ENCODE measurements at places on chromosomes 5 and 9.

DNA sequence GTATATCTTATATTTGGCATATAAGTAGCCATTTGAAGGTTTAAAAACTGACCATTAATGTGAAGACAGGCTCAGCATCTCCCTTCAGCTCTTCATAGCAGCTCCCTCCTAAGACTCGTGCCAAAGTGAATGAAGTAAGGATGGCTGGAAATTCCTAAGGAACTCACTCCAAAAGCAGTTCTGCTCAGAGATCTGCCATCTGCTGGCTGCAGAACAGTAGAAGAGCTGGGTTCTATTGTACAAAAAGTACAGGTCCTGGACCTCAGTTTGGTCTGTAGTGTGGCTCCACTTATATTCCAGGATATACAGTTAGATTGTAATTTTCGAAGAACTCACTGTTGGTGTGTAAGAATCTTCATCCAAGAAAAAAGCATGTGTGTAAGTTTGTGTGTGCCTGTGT, 104.9 kb upstream of the RUSC2 start:
- no peak for ATAC-seq

DNA sequence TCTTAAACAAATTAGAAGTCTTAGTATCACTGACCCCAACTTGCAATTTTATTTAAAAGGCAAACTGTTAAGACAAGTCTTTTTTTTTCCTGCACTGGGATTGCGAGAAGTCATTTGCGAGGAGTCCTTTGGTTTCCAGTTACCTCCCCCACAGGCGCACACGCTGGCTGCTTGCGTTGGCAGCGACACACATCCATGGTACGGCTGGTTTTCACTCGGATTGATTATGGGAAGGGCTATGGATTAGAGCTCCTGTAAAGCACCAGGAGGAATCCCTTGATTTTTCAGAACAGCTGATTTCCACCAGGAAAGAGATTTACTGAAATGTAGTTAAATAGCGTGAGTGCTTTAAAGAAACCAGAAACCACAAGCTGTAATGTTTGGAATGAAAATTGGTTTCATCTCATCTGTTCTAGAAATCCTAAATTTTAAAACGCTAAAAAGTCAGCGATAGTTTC, 737 bp downstream of the SLC1A3 start:
- no peak for ATAC-seq

DNA sequence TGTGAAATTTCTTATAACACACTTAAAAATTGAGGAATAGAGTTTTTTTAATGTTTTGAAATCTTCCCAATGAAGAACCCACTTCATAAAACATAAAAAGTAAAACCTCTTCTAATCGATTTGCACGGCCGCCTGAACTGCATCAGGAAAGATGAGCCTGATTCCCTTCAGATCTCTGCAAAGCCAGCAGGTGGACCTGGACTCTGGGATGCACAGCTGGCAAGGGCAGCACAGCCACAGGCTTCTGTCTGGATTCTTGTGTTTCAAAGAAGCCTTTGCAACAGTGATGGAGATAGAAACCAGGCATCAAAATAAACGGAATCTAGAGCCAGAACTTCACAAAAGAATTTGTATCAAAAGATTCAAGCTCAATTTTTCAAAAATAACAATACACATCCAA, 36.0 kb upstream of the SPATA31C2 start:
- ATAC-seq, result no peak

DNA sequence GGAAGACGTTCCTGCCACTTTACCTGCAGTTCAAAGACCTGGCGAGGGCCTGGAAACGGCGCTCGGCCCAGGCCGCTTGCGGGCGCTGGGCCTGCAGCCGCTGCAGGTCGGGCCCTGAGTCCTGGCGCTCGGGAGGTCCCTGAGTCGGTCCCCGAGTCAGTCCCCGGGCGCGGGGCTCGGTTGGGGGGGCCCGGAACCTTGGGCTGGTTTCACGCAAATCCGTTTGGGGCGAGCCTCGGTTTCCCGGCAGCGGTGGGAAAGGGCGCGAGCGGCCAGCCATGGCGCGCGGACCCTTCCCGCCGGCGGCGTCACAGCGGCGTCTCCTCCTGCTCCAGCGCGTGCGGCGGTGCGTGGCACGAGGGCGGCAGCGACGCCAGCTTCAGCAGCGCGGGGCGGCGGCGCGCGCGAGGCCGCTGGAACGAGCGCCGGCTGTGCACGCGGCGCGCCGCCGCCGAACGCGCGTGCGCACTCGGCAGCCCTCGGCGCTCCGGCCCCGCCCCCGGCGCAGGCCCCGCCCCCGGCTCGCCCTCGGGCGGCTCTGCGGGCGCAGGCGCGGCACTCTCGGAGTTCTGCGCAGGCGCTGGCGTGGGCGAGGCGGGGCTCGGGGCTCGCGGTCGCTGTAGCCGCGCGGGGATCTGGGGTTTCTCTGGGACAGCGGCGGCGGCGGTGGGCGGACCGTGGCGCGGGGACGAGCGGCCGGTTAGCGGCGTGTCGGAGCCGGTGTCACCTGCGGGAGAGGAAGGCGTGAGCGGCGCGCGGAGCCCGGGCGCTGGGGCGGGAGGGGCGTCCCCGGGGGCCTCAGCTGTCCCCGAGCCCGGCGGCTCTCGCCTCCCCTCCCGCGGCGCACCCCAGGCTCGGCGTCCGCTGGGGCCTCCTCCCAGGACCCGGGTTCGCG, 29.9 kb downstream of the EXOC3 start:
- ATAC-seq, result peak; percentile 85

- no peak for ATAC-seq
Measured at GRCh38 chr5:60699288-60699608, 718 bp downstream of the DEPDC1B start.

DNA sequence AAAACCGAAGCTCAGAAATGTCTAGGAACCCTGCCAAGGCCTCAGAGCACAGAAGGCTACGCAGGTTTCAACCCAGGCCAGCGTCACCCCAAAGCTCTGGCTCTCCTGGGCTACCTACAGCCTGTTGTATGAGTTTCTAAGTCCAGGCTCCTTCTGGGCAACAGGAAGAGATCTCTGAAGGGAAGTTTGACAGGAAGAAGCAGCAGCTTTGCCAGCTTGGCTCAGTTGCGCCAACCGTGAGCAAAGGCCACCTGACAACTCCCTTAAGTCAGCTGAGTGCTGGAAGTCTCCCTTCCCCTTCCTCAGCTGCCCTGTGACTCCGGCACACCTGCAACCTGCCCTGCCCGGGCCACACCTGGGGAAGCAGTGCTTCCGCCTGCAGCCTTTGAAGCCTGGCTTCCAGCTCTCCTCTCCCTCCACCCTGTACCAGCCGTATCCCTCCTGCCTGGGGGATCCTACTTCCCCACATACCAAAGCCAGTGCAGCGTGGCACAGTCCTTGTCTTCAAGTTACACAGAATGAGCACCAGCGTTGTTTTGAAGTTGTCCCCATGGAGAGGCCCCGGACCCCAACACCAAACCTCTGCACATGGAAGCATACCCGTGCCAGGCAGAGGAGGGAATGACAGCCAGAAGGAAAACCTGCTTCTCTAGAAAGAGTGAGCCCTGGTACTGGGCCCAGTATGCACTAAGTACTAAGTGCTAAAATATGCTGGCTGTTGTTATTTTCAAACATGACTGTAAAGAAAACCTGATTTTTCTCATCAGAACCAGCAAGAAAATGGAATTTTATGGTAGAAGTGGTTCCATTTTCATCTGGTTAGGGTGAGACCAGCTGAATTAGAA, 36.5 kb downstream of the SHB start:
- no peak for ATAC-seq

DNA sequence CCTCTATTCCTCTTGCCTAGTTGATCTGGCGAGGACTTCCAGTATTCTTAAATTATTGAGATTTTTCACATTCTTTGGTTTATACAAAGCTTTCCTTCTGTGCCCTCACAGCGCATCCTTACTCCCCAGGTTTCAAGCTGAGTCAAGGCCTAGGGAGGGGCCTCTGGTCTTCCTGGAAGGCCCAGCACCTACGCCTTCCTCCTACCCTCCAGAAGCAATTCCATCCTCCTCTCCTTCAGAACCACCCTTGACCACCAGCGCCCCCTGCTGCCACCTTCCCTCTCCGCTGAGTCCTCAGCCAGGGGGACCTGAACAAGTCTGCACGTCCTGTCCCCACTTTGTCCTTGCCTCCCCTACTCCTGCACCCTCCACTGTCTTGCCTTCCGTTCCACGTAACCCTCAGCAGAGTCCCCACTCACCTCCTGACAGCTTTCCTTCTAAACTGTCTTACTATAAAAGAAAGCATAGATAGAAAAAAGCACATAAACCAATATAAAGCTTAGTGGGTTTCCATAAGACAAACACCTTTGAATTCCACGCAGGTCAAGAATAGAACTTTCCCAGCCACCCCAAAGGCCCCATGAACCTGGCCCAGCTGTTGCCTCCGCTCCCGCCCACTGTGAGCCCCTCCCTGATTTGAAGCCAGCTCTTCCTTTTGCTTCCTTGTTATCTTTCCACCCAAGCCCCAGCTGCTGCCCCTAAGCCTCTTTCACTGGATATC, 63.0 kb upstream of the CTSL start:
- ATAC-seq, result no peak

DNA sequence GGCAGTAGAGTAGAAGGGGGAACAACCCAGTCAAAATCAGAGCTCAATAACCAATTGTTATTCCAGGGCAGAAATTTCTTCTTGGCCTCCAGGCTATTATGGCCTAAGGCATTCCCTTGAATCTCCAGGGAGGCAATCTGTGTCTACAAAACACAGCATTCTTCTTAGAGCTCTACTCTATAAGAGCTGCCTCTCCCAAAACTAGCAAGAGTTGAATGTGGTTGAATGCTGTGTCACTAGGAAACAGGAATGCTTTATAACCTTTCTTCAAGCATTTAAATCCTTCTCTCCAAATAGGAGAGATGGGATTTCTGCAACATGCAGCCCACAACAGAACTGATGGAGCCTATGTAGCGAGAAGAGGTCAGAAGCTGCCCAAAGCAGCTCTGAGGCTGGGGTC, 97.1 kb upstream of the APC start:
- ATAC-seq, result no peak

DNA sequence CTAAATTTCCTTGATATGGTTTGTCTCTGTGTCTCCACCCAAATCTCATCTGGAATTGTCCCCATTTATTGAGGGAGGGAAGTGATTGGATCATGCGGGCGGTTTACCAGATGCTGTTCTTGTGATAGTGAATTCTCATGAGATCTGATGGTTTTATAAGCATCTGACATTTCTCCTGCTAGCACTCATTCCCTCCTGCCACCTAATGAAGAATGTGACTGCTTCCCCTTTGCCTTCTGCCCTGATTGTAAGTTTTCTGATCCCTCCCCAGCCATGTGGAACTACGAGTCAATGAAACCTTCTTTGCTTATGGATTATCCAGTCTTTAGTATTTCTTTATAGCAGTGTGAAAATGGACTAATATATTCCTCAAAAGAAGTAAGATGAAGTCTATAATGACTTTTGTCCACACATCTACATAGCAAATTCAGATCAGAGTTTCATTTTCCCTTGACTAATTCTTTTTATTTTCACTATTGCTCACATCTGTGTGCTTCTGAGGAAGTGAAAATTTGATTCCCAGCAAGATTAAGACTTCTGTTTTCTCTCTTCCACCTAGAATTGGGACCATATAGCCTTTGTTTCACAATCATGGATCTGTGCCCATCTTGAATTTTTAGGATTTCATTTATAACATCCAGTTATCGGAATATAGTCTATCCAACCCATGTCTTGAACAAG, 393.5 kb downstream of the DMAC1 start:
- peak; percentile 21 for ATAC-seq

DNA sequence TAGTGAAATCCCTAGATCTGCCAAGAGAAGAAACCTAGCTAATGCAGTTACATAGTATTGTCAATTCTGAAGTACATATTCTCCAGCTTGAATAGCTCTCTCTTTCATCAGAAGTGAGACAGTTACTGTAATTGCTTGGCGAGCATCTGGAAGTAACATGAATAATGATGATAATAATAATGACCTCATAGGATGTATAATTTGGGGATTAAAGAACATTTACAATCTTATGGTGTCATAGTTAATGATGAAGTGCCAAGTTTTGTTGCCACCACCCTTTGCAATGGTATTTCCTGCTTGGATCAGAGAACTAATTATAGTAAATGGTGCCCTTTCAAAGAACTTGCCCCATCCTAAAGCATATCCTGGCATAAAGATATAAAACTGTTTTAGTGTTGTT, 201.4 kb downstream of the ADAMTSL1 start:
- no peak for ATAC-seq

GRCh38 chr5:159762921-159763320, 153.4 kb upstream of the ADRA1B start:
- no peak for ATAC-seq

GRCh38 chr5:42502613-42503470, 79.6 kb downstream of the GHR start:
- no peak for ATAC-seq

DNA sequence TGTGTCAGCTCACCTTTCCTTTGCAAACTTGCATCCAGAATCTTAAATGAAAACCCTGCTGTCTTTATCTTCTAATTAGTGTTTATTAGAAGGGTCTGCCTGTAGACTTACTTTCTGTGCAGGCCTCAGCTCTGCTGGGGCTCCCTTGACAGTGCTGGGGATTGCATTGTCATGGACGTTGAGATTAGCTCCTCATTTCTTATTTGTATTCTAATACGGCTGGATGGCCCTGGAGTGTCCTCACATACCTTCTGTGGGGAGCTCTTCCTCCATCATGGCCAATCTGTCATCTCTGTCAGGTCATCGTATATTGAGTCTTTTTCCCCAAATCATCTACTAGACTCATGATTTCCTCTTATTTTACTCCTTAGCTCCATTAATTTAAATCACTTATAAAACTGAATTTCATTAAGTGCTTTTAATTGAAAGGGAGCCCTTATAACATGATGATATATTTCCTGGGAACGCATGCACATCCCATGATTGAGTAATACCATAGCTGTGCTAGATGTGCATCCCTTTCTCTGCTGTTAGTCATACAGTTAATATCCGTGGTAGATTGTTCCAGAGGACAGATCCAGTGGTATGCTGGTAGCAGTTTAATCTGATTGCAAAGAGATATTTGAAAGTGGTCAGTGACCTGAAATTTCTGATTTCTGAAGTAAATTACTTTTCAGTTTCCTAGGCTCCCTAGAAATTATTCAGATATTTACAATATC, 61.6 kb downstream of the ICE1 start:
- ATAC-seq, result no peak

- no peak for ATAC-seq
Measured at GRCh38 chr9:107389617-107390071, 99.9 kb downstream of the KLF4 start.

- ATAC-seq, result no peak
Measured at GRCh38 chr9:99187311-99187710, 34.4 kb downstream of the ALG2 start.

DNA sequence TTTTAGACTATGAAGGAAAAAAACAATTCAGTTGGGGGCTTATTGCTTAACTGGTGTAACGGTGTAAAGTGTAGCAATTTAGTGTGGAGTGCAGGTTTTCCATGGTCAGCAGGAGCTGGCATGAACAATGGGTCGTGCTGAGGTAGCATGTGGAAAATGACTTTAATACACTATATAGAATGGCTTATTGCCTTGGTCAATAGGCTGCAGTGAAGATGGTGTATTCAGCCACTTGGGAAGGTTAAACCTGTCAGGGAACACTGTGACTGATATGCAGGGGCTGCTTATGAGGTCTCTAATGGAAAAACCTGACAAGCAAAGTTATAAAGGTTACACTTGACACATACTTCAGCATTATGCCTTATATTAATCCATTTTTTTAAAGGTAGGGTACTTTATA, 764.7 kb upstream of the ARRDC3 start:
- no peak for ATAC-seq

GRCh38 chr5:125381290-125381689, 634.9 kb upstream of the ZNF608 start:
- ATAC-seq, result no peak

Data from activated CD4-positive, CD25-positive, alpha-beta regulatory T cell treated with anti-CD3 and anti-CD28 coated beads, Interleukin-2, amount 50 U/mL, for 24 hours (primary cell).